ENCODE measurements at places on chromosomes 7 and 10.

DNA sequence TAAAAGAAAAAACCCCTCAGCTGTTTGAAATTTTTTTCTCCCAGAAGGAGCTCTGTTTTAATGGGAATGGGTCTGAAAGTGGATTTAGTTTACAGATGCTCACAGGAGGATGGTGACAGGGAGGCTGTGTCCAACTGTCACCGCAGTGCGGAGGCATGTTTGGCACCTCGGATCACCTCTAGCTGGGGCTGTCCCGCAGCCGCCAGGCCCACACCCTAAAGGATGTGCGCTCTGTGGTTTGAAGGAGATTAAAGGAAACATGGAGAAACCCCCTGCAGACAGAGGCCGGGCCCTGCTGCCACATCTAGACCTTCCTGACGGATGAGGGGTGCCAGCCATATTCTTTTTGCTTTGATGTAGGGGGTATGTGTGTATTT, 160.6 kb downstream of the DNAJB6 start:
- no peak for DNase-seq

GRCh38 chr7:152344253-152344652, 91.5 kb downstream of the KMT2C start:
- no peak for DNase-seq

GRCh38 chr10:126872768-126873167, 32.5 kb upstream of the DOCK1 start:
- DNase-seq = no peak

GRCh38 chr10:96524741-96525140, 11.0 kb upstream of the TLL2 start:
- DNase-seq = no peak

- DNase-seq = no peak
Measured at GRCh38 chr10:77249901-77250459, 387.6 kb downstream of the KCNMA1 start.

DNA sequence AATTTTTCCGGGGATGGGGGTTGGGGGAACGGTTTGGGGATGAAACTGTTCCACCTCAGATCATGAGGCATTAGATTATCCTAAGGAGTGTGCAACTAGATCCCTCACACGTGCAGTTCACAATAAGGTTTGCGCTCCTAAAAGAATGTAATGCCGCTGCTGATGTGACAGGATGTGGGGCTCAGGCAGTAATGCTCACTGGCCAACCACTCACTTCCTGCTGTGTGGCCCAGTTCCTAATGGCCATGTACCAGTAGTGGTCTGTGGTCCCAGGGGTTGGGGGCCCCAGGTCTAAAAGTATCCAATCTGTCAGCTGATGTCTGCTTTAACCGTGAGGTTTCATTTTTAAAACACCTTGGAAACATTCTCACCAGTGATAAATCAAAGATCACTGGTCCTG, 2.2 kb downstream of the STN1 start:
- peak; percentile 67 for DNase-seq

DNA sequence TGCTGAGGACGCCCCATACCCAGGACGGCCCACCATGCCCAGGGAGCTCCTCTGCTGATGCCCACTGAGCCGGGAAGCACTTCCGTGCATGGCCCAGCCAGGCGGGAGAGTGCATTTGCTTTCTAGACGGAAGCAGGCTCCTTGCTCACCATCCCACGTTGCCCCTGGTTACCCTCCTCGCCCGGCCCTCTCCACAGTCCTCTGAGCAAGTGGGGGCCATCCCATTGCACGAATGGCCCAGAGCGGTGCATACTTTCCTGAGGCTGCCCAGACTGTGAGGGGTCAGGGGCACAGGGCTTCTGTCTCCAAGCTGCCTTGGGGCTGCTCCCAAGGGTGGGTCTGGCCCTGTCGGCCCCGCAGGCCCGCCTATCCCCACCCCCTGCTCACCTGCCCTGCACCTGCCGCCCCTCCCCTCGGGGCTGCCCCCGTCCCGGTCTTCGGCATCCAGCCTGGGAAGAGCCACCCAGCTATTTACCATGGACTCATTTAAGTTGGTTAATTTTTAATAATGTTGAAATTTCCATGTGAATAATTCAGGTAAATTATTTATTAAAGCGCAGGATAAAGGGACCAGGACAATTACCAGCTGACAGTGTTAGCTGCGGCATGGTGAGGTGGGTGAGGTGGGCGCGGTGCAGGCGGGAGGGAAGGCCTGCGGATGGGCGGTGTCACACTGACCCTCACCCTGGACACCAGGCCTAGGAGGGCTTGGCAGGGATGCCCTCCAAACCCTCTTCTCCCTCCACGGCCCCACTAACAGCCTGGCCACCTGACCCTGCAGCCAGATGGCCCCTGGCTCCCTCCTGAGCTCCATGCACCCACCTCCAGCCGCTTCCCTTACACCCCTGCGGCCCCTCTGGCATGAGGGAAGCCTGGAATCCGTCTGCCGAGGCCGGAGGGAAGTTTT, 104.4 kb downstream of the MICALL2 start:
- no peak for DNase-seq

DNA sequence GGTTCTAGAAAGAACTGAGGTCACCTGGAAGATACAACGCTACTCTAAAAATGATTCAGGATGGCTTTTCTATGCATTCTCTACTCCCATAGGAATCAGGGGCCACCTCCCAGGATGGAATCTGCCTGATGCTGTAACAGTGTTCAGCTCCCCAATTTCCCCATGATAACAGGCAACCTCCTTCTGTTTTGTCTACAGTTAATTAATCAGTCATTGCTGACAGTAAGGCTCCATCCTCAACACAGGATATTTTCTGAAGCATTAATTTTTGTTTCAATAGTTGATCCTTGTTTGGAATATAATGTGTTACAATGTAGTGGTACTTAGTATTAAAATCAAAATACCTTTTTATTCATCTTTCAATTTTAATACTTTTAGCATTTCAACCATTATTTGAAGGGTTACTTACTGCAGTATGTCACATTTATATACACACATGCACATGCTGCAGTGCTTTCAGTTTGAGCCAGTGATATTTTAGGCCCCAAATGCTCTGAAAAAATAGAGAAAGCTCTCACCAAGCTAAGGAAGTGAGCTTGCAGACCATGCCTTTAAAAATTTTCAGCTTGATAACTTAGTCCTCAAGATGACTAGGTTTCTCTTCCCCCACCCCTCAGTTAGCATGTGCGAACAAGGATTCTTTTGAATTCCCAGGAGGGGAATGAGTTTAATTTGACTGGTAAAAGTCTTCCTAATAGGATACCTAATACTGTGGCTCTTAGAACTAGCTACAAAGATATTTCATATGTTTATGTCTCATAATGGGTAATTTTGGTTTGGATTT, 592 bp upstream of the PIK3CG start:
- no peak for DNase-seq

DNA sequence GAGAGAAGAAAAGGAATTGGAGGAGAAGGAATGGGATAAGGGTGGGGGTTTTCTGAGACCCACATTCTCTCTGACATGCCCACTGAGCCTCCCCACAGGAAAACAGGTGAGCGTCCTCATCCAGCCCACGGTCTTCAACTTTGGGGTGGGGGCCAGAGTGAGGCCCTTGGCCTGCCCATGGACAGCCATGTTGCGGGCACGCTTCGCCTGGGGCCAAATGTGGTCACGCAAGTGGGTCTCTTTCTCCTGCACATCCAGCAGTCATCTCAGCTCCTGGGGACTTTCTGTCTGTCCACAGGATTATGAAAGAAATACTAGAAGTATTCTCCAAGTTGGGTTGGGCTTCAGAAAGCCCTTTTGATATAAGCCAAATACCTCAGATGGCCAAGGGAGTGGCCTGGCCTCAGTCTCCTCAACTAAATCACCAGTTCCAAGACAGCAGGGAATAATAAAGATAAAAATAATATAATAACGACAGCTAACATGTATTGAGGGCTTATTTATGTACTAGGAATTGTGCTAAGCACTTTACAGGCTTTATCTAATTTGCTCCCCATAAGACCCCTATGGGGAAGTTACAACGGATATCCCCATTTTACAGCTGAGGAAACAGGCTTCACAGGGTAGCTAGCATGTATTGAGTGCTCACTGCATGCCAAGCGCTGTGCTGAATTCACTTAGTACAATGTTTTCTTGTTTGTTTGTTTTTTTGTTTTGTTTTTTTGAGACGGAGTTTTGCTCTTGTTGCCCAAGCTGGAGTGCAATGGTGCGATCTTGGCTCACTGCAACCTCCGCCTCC, 57.2 kb upstream of the LBX1 start:
- no peak for DNase-seq

DNA sequence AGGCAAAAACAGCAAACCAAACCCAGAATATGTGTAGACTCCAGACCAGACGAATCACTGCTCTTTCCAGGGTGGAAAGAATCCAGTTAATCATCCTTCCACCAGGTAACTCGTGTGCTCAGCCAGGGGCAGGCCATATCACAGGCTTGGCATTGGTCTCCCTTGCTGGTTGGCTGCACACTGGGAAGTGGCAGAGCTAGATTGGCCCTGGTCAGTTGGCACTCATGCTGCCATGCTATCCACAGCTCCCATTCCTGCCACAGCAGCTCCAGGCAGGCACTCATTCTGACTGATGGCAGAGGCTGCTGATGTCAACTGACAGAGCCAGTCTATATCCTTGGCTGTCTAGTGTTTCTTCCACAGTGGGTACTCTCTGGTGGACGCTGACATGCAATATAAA, 9.7 kb upstream of the GDF10 start:
- no peak for DNase-seq

GRCh38 chr10:20948686-20949327, 51.7 kb upstream of the NEBL start:
- no peak for DNase-seq

GRCh38 chr10:92689663-92690210, at the start of gene HHEX:
HHEX (plus strand) TSS chr10:92689955; CDS start chr10:92689987, 32 bp downstream.
- DNase-seq = peak; percentile 94

- no peak for DNase-seq
Measured at GRCh38 chr7:28643584-28644340, 231.4 kb downstream of the CREB5 start.

GRCh38 chr7:142500366-142500765, 242.5 kb upstream of the PRSS58 start:
- peak; percentile 83 for DNase-seq

GRCh38 chr7:107613948-107614347, 33.9 kb downstream of the BCAP29 start:
- no peak for DNase-seq

DNA sequence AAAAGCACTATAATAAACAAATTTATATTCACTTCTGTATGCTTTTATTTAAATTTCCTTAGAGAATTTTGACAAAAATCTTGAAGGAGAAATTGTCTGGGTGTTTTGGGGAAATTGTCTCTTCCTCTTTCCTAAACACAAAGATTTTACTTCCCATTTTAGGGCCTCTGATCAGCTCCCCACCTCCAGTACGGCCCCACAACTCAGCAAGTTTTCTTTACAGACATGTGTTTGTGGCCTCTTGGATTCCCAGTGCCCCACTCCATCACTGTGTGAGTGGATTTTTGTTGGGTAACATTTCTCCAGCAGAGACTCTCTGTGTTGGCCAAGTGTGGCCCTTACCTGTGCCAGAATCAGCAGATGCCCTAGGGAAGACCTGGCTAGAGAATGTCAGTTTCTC, 182.8 kb upstream of the CDC14C start:
- peak; percentile 6 for DNase-seq

DNA sequence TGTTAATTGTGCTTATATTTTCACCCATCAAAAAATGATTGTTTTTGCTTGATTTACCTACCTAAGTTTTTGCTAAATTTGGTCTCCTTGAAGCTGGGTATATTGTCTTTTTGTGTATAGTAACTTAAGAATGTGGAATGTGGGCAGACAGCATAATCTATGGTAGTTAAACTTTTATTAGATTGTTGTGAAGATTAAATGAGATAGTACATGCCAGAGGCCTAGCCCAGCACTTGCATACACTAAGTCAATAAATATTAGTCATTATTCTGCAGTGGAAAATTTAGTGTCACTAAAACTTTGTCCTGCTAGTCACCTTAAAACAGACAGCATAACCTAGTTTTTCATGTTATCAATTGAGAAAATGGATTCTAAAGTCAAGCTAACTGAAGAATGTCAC, 19.3 kb upstream of the RPA3 start:
- no peak for DNase-seq

GRCh38 chr7:155344270-155344617, 46.6 kb downstream of the INSIG1 start:
- DNase-seq = no peak

DNA sequence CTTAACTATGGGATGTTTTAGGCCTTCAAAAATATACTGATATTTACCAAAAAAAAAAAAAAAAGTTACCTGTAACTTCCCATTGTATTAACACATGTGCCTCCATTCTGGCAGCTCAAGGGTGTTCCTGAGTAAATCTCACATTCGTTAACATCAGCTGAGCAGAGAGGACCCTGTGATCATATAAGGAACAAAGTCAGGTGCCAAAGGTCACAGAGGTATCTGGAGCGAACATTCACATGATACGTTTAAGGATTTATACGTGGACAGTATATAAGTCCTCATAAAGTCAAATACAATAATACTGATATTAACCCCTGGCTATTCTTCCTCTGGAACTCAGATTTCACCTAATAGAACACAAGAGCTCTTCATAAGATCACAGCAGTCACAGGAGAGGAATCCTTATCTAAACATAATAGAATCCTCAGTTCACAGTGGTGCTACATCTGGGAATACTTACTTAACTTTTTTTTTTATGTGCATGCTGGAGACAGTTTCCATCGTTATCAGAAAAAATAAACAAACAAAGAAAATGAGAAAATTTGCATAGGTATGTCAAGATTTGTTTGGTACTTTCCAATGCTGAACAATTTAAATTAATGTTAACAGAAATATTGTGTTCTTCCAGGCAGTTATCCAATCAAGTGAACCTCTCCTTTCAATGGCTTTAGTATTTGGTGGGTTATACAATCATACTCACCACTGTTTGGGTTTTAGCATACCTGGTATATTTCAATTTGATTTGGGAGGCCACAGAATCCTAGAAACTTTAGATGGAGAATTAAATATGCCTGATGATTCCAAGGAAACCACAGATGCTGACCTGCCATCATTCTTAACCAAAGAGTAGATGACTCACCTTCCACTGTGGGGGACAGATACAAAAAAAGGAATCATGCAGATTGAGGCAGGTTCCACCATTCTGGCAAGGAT, 6.6 kb downstream of the CUBN start:
- no peak for DNase-seq

GRCh38 chr10:133381036-133381435, 2.0 kb downstream of the PAOX start:
- peak; percentile 50 for DNase-seq

DNA sequence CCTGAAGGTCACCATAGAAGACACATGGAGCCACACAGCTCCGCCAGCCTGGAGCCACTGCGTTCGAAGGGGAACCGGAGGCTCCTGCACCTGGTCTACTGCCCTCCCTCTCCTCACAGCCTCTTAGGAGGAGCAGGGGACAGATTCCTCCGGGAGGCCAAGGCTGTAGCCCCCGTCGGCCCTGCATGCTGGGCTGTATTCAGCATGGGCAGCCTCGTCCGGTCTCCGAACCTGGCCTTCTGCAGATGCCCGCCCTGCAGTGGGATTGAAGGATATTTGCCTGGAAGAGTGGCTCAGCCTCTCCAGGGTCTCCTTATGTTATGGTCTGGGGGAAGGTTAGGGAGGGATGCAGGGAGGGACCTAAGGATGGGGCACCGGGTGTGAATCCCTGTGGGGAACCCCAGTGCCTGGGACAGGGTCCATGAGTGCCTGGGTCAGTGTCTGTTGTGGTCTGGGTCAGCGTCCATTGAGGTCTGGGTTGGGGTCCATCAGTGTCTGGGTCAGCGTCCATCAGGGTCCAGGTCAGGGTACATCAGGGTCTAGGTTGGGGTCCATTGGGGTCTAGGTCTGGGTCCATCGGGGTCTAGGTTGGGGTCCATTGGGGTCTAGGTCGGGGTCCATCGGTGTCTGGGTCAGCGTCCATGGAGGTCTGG, 13.0 kb upstream of the SCART1 start:
- no peak for DNase-seq

GRCh38 chr7:37536706-37537105, 88.0 kb upstream of the ELMO1 start:
- no peak for DNase-seq
